ENCODE measurements at places on chromosomes 13 and 19.

DNA sequence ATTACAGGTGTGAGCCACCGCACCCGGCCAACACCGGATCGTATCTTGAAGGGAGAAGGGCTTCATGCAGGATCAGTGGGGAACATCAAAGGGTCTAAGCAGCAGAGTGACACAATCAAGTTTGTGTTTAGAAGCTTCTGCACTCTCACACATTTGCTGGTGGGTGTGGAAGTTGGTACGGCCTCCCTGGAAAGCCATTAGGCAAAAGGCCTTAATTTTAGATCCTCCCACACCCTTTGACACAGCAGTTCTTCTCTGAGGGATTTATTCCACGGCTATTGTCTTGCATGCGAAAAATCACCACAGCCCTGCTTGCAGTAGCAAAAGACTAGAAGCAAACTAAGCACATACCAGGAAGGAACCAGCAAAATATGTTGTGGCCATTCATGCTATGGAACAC, 18.3 kb upstream of the SLC1A5 start:
- DNase-seq, result no peak
- no peaks in the 10 kb centered on the region for H3K4me1 ChIP-seq
- no peaks in the 10 kb centered on the region for H3K36me3 ChIP-seq

DNA sequence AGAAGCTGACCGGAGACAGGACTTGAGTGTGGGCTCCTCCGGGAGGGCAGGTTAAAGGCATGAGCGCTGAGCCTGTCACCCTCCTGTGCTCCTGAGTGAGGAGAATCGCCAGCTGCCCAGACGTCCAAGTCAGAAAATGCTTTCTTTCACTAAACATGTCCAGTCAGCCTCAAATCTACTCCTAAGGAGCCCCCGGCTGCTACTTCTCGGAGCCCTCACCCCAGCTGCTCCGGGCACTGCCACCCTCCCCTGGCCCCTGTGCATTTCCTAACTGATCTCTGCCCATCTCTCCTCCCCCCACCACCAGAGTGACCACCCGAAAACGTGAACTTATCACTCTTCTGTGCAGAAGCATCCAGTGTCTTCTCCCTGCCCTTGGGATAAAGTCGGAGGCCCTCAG, 277.5 kb upstream of the SOX1 start:
- H3K4me3 ChIP-seq, result no peak overlapping the region
- H3K27ac ChIP-seq, result no peak overlapping the region
- no peak for DNase-seq
- no peaks in the 10 kb centered on the region for H3K27me3 ChIP-seq
- no peaks in the 10 kb centered on the region for H3K4me1 ChIP-seq

- DNase-seq, result no peak
- no peaks in the 10 kb centered on the region for H3K4me1 ChIP-seq
- H3K27ac ChIP-seq, result no peak overlapping the region
- H3K27me3 ChIP-seq, result no peaks in the 10 kb centered on the region
- H3K4me3 ChIP-seq, result no peak overlapping the region
Observed at GRCh38 chr19:45793876-45794275, 1.2 kb upstream of the DMWD start.

DNA sequence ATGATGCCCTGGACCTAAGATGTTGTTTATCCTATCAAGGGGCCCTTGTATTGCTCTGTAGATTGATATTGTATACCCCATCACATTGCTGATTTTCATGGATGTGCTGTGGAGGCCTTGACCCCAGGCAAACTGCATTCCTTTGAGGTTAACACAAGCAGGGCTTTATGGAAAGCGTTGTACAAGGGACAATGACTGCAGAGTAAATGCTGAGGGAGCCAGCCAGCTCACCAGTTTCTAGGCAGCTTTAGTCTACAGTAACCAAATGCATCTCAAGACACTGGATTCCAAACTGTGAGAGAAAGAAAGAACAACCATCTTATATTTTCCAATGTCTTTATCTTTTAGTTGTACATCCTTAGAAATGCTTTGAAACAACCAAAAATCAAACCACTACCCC, 34.1 kb upstream of the EDNRB start:
- no peaks in the 10 kb centered on the region for H3K36me3 ChIP-seq
- H3K27me3 ChIP-seq, result no peaks in the 10 kb centered on the region
- no peak overlapping the region for H3K4me3 ChIP-seq

DNA sequence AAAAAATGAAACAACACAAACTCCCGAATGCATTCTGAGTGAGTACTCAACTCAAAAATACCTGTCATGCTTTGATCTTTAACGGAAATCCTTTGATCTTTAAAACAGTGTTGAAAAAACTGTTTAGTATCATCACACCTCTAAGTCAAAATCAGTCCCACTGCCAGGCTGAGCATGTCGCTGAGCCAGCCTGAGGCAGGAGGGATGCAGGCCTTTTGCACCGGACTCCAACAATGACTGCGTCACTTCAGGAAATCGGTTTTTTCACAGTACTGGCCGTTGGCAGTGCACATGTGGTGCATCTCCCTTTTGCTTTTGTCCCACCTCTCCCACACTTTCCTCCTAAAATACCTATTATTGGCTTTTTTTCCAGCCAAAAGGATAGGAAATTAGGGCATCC, 78.2 kb downstream of the SHISA2 start:
- no peak overlapping the region for H3K27ac ChIP-seq
- no peaks in the 10 kb centered on the region for H3K4me1 ChIP-seq
- H3K4me3 ChIP-seq, result no peak overlapping the region

Data from right atrium auricular region (tissue), 2 donors.